ENCODE measurements at places on chromosomes 4 and X.
A peak's percentile ranks its signal among the peaks of the same experiment; 100 is the strongest.

DNA sequence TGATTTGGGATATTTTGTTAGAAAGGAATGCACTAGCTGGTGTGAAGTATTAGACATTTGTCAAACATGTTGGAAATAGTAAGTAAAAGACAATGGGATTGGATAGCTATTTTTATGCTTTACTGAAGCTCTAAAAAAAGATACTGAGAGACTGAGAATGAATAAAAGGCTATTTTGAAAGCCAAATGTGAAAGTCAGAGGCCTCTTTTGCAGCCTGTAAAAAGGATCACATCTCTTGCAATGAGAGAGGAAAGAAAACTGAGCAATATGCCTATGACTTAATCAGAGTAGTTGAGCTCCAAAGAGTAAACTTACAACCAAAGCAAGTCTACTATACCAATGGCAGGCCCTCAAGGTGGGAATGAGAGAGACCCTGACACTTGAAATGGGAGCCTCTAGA is 212.6 kb upstream of the LCORL start:
- DNase-seq, result no peak

DNA sequence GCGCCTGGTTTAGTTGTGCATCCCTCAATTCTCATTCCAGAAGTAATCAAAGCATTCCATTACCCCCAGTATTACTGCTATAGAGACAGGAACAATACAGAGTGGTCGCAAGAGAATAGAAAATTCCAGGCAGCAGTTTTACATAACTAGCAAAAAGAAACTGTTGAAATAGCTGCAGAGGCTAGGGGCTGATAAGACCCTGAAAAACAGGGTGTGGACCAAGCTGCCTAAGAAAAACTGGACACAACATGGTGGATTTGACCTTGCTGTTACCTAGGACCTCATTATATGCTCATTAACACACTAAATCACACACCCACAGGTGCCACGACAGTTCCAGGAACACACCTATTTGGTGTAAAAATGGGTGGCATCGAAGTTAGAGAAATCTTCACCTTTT is 15.4 kb downstream of the EPGN start:
- no peak for DNase-seq

DNA sequence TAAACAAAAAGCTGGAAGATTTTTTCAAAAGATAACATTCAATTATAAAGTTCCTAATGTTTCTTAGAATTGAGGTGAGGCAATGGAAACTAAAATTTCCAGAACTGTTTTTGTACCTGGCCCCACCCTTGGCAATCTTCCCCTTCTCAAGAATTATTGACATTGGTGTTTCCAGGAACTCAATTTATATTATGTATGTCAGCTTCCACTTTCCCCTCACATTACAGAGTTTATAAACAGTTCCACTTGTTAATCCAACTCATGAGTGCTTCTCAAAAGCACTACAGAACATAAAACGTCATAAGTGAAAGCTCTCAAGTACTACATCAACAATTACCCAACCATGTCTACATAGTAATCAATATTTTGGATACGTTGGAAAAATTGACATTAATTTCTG is 107.4 kb downstream of the FAM13A start:
- DNase-seq, result peak; percentile 59

- DNase-seq, result no peak
Observed at GRCh38 chrX:48800574-48801279, 1.1 kb upstream of the HDAC6 start.
